ENCODE measurements at places on chromosomes 4 and X.

DNA sequence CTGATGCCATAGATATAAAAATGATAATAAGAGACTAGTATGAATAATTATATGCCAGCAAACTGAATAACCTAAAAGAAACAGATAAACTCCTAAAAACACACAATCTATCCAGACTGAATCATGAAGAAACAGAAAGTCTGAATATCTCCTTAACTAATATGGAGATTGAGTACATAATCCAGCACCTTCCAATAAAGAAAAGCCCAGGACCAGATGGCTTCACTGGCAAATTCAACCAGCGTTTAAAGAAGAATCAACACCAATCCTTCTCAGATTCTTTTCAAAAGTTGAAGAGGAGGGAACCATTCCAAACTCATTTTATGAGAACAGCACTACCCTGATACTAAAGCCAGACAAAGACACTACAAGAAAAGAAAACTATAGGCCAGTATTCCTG, 26.5 kb upstream of the RNF212 start:
- DNase-seq: no peak

GRCh38 chr4:38752372-38752940, 30.3 kb downstream of the TLR10 start:
- no peak for DNase-seq

GRCh38 chrX:122184791-122185190, 999.3 kb upstream of the GRIA3 start:
- no peak for DNase-seq

DNA sequence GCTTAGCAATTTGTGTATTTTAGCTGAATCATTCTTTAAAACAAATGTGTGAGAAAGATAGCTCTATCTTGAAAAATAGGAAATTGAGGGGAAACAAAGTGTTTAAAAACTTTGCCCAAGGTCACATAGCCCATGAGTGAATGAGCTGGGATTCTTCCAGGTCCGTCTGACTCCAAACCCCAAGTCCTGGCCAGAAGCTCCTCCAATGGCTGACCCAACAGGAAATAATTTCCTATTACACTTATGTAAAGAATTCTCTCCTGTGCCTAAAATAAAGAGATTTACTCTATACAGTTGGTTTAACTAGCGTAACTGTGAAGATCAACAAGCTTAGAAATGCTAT, 287.6 kb downstream of the ARHGAP24 start:
- no peak for DNase-seq

DNA sequence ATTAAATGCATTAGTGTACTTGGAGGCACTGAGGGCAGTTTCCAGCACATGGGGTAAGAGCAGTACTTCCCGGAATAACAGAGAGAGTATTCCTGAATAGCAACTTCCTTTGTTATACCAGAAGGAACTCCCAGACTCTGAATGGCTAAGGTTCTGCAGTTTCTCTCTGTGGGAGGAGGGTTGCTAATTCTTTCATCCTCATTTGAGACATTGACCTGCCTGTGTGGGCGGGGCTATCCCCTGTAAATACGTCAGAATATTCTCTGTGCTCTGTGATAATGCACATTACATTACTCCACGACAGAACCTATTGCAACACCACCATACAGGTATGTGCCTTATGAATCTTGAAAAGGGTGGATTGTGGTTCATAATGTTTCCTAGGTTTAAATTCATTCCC, 52.7 kb downstream of the SPINK2 start:
- no peak for DNase-seq

DNA sequence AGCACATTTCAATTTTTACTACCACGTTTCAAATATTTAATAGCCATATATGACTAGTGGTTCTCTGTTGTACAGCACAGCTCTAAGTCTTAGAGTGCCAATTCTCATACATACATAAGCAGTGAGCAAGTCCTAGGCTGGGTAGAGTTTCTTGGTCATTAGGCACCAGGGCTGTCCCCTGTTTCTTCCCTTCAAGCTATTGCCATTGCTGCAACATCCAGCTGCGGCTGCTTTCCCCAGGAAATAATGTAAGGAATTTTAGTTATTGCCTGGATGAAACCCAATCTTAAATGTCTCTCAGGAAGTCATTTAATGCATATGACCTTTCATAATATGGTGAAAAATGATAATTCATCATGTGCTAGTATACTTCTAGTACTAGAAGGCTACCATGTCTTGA, 74.1 kb upstream of the PPP3CA start:
- no peak for DNase-seq
